ENCODE measurements at places on chromosomes 5 and 9.

DNA sequence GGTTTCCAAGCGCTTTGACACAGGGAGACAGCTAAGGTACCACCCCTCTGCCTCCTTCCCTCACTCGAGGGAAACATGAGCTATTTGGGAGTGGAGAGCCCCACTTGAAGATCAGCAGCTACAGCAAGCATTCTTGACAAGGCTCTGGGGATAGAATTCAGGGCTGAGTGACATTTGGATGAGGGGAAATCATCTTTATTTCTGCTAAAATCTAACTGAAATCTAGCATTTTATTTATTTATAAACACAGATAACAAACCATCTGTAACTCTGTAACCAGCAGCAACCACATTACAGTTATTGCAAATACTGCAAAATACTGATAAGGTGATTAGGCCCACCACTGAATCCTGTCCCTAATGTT is 22.4 kb downstream of the RNF130 start:
- no peak for DNase-seq

DNA sequence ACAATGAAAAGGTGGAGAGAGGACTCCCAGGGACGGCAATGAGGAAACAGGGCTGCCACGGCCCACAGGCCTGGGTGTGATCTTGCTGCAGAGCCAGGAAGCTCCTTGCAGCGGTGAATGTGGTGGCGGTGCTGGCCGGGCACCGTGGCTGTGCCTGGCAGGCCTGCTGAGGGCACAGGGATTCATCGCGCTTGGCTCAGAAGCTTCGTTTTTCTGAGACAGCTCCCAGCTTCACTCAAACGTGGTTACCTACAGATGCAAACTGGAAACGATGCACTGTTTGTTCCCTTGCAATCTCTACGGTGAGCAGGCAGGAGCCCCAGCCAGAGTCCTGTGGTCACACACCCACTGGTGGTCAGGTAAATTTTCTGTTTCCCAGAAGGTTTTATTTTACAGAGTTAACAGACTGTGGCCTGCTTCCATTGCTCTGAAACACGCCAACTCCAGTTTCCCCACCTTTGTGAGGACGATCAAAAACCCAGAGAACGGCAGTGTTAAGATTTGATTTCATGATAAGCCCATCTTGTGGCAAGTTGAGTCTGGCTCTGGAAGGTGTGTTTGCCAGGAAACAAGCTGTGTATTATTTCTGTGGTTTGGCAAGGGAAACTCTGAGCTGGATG is 183.9 kb downstream of the AUH start:
- no peak for DNase-seq

GRCh38 chr5:42645138-42645537 is 111.5 kb upstream of the CCDC152 start:
- no peak for DNase-seq

- DNase-seq = no peak
These were observed 19.5 kb downstream of the PBX3 start for GRCh38 chr9:125766468-125767221.

DNA sequence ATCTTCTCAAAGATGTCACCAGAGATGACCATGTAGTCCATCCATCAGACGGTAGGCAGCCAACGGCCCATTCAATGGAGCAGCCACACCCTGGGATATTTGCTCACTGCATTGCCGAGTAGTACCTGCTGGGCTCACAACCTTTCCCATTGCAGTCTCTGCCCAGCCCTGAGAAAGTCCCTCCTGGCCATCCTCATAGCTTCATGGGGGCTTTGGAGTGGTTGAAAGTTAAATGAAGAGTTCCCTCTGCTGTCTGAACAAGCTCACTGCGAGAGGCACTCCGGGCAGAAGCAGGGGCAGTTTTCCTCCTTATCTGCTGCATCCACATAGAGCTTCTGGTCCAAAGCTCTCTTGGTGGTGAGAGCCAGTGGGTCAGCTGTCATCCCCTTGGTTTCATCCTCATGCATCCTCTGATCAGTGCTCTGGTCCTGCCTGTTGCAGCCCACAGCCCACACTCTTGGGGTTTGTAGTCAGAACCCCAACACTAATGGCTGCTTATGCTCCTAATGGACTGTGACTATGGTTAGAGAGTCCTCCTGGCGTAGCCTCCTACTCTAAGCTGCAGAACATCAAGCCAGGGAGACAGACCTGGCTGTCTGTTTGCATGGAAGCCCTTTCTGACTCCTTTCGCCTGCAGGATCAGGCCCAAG is 23.3 kb downstream of the TNFSF8 start:
- DNase-seq = no peak

DNA sequence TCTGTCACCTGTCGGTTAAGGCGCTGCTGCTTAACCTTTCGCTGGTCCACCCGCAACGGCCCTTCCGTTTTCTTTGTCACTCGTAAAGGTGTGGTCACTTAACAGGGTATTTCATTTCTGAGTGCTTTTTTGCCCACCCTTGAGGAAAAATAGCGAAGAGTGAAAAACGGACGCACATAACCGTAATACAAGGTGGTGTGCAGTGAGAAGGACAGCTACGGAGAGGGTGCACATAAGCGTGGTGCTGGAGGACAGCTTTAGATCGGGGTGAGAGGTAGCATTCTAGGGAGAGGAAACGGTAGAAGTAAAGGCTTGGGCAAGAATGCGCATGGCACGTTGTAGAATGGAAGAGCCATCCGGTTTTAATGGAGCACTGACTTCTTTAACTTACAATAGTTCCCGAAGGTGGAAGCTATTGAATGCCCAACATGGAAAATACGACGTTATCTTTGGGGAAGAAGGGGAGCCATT is 761 bp downstream of the CCT5 start:
- no peak for DNase-seq
